Activated CD8-positive, alpha-beta memory T cell treated with anti-CD3 and anti-CD28 coated beads, Interleukin-2, amount 50 U/mL, for 4 hours (primary cell): ENCODE measurements at places on chromosomes 13 and 19.

- no peak for DNase-seq
These were observed 515.3 kb upstream of the SGCG start for GRCh38 chr13:22665506-22665905.

- DNase-seq = no peak
These were observed 143.0 kb downstream of the FGF9 start for GRCh38 chr13:21813844-21814243.

DNA sequence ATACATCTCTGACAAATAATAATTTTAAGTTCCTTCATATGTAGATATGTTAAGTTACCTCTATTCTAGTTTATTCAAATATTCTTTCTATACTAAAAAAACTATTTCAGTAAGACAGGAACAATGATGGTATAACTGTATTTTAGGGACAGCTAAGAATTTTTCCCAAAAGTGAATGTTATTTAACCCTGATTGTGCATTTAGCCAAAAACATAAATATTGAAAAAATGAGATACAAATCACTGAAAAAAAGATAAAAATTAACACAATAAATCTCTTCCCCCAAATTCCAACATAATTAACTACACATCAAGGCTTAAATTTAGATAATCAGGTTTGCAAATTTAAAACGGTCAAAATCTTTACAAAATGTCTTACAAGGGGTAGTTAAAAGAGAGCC, 58.1 kb downstream of the KCNRG start:
- DNase-seq = no peak

- no peak for DNase-seq
These were observed 584 bp upstream of the RPS16 start for GRCh38 chr19:39436350-39436716.

- DNase-seq = no peak
These were observed 56.9 kb downstream of the EDNRB start for GRCh38 chr13:77861741-77862140.
